ENCODE measurements at places on chromosomes 16 and 17.
A peak's percentile ranks its signal among the peaks of the same experiment; 100 is the strongest.

- no peak for DNase-seq
Observed at GRCh38 chr17:82301916-82302567, 15.4 kb downstream of the CD7 start.

DNA sequence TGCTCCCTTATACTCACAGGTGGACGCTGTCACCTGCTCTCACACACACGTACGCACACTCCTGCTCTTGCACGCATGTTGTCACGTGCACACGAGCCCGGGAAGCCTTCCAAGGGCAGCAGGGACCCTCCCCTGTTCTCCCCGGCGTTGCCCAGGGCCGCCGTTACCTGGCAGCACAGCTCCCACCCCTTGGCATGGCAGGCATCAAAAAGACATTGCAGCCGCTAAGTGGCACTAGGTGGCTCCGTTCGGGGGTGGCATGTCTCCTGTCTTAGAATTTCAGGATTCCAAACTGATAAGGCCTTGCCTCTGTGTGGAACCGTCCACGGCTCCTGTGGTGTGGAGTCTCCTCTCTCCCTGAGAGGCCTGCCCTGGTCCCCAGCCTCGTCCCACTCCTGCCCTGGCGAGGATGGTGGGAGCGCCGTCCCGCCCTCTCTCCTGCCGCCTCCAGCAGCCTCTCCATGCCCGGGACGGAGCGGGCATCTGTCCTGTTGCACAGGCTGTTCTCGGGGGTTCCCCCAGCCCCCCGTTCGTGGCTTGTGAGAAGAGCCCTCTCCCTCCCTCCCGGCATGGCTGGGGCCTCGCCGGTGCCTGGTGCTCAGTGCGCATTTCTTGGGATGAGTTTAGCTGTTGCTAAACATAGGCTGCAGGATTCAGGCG lies 126.7 kb upstream of the GSE1 start:
- DNase-seq, result no peak

- DNase-seq, result no peak
Observed at GRCh38 chr16:20803192-20803560, 3.1 kb downstream of the ERI2 start.

DNA sequence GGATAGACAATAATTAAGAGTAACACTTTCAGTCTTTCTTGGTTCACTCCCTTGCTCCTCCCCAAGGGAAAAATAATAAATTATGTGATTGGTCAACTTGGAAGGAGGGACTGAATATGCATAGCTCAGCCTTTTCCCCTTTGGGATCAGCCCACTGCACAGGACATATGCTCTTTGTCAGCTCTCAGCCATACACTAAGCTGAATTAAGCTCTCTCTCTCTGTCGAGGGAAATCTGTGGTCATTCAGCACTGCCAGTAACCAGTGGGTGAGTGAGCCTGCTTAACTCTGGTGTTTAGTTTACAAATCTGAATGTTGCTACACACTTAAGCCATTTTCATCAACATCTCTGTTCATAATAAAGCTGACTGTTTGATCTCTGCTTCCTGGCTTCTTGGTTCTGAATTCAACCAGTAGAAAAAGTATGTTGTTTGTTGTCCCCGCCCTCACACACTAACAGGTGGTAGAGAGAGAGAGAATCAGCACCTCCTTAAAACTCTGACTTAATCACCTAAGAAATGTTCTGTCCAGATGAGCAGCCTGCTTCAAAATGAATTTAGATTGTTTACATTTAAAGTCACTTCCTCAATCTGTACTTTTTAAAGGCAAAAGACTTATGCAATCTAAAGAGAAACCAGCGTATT lies 102.3 kb upstream of the C17orf78 start:
- peak; percentile 6 for DNase-seq

DNA sequence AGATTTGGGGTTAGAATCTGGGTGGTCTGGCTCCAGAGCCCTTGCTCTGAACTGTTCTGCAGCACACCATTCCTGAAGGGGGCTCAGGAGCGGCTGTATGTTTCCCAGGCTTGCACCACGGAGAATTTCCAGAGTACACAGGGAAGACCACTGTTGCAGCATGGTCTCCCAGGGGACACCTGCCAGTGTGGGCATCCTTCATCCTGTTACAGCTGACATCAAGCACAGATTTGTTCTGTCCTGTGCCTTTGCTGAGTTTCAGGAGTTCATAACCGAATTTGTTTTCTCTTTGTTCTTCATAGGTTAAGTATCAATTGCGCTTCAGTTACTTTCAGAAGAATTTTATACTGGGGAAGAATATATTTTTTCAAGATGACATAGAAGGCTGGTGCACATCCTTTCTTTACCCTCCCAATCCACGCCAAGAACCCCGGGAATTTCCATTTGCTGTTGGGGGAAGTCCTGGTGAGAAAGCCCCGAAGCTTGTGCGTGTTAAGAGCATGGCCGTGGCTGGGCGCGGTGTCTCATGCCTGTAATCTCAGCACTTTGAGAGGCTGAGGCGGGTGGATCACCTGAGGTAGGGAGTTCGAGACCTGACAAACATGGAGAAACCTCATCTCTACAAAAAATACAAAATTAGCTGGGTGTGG lies 26.3 kb upstream of the ABCA3 start:
- DNase-seq, result no peak

GRCh38 chr17:9021992-9022572 lies 772 bp downstream of the NTN1 start:
- peak; percentile 14 for DNase-seq

DNA sequence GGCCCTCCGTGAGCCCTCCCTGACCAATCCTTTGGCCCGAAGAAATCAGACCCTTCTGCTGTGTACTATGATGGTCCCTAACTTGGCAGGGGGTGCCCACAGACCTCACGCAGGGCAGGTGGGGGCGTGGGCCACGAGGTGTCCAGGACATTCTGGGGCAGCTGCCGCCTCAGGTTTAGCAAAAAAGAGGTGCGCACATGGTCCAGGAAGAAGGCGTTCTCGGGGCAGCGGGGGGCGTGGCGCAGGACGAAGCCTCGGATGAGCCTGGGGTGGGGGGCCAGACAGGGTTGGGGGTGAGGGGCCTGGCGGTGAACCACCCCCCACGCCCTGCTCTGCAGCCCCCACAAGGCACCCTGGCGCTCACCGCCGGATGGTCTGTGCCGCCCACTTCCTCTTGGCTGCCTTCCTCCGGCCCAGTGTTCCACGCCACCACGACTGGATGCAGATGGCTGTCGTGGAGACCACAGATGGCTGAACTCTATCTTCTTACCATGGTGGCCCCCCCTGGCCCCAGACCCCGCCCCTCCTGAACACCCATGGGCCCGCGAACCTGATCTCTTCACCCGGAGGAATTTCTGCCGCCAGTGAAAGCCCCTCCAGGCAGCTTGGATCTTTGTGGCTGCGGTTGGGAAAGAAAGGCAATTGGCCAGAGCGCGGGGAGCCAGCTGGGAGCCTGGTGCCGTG lies 14.2 kb upstream of the CRK start:
- DNase-seq, result no peak

DNA sequence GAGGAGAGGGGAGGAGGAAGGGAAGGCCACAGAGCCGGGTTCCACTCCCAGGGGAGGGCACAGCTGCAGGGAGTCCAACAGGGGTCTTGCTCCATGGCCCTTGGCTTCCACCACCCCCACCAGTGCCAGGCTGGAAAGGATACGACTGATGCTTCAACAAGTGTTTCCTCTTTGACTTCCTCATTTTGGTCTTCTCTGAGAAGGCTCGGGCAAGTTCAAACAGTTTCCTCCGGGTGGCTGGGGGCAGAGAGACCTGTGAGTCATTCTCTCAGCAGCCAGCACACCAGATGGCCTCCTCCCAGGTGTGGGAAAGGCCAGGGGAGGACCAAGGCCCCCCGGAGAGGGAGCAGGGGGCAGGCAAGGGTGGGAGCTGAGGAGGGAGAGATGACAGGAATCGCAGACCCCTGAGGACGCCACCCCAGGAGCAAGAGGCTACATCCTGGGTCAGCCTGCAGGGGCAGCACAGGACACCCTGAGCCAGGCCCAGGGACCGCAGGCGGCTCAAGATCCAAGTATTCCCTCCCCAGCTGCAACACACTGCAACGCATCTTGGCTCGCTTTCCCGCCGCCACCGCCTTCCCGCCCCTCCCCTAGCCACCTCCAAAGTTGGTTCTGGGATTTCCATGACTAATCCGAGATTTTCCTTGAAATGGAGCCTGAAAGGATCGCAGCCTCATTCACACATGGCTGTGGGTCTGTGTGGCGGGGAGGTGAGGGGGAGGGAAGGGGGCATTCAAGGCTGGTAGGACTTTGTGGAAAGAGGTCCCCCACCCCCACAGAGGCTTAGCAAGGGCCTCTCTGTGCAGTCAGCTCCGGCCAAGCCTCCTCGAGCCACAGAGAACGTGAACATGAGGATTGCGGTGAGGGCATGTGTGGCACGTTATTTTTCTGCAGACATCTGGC lies 18.4 kb upstream of the MRPS23 start:
- peak; percentile 94 for DNase-seq

DNA sequence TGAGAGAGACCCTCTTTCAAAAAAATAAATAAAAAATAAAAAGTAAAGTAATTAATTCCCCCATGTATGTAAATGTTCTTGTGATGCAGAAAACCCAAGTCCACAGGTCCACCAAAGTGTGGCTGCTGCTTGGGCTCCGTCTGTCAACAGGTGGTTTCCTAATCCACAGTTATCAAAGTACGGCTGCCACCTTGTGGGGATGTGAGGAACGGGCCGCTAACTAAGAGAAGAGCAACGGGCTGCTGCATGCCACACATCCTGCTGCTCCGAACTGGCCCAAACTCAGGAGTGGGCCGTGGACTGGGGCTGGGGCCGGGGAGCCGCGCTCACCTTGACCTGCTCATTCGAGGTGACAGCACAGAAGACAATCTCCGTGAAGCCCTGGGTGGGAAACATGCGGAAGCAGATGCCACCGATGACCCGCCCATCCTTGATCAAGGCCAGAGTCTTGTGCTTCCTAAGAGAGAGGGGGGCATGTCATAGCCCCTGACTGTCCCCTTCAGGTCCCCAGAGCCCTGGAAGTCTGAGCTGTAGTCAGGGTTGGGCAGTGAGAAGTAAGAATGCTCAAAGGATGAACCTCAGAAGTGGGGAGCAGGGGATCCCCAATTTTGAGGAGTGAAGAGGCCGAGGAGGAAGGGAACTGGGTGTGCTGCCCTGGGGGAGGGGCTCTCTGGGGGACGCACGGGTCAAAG lies 4.3 kb downstream of the KAT2A start:
- peak; percentile 84 for DNase-seq

DNA sequence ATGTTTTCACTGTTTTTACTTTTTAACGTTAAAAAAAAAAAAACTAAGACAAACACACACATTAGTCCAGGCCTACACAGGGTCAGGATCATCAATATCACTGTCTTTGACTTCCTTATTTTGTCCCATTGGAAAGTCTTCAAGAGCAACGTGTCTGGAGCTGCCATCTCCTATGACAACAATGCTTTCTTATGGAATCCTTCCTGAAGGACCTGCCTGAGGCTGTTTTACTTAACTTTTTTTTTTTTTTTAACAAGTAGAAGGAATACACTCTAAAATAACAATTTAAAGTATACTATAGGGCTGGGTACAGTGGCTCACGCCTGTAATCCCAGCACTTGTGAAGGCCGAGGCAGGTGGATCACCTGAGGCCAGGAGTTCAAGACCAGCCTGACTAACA lies 71.8 kb upstream of the BCAR1 start:
- DNase-seq, result peak; percentile 2

DNA sequence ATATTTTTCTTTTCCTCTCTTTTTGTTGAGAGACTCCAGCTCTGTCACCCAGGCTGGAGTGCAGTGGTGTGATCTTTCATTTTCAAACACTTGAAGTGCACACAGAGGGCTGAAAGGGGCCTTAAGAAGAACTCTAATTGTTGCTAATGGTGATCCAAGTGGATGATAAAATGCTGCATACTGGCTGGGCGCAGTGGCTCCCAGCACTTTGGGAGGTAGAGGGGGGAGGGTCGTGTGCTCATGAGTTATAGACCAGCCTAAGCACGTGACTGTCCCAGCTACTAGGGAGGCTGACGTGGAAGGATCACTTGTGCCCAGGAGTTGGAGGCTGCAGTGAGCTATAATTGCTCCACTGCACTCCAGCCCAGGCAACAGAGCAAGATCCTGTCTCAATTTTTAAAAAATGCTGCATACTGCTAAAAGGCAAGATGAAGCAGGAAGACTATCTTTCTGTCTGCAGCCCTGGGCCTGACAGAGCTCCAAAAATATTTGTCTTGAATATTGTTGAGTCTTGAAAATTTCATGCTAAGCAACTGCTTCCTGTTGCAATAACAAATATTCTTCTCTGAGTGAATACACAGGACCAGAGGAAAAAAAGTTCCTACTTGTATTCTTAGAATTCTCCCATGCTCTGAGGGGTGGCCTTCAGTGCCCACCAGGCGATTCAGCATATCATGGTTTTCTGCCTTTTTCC lies 63.7 kb upstream of the AKTIP start:
- no peak for DNase-seq

GRCh38 chr17:77962348-77962747 lies 3.8 kb downstream of the TNRC6C start:
- DNase-seq, result no peak

- no peak for DNase-seq
Observed at GRCh38 chr16:50338371-50339231, 30.2 kb downstream of the BRD7 start.

GRCh38 chr17:34368946-34369500 lies 6.0 kb upstream of the CCL1 start:
- no peak for DNase-seq

DNA sequence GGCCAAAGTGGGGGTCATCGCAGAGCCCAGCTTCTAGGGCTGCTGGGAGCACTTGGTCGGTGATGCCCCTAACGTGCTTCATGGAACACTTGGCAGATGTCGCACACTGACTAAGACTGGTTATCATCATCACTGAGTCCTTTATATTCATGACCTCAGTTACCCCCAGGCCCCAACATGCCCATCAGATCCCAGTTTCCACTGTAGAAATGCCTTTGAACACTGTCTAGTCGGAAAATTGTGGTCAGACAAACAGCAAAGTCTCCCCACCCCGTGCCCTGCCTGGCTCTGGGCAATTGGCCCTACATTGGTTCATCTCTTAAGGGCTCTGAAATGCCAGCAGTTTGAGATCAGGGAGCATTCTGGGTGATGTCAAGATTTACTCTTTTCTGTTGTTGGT lies 51.3 kb downstream of the NKD1 start:
- no peak for DNase-seq

GRCh38 chr17:76240461-76241203 lies at the start of gene RNF157:
RNF157 (minus strand) TSS chr17:76240493; CDS start chr17:76240240, 253 bp downstream.
- DNase-seq, result peak; percentile 75

DNA sequence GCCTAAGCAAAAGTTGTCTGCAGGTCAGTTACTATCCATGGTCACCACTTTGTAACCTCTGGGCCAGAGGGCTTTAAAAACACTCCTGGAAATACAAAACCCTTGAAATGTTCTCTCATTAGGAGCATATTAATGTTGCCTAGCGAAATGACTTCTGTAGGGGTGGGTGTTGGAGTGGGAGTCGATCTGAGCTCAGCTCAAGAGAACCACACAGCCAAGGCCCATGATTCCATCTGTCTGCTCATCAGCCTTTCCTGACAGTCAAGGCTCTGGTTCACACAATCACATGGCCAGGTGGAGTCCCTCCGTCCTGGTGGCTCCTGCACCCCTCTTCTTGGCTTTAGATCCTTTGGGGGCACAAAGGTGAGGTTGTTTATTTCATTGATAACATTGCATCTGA lies 26.7 kb downstream of the RCVRN start:
- no peak for DNase-seq

- DNase-seq, result peak; percentile 64
Observed at GRCh38 chr17:63523253-63523855, at the start of gene KCNH6. KCNH6 (plus strand) TSS chr17:63523358; CDS start chr17:63523414, 56 bp downstream.

GRCh38 chr17:76036497-76037261 lies 9.6 kb upstream of the EVPL start:
- DNase-seq, result no peak

GRCh38 chr16:2148714-2149629 lies 547 bp downstream of the RAB26 start:
- DNase-seq, result peak; percentile 68

GRCh38 chr17:45131616-45132319 lies 547 bp downstream of the PLCD3 start:
- DNase-seq, result peak; percentile 79

GRCh38 chr16:84579936-84580335 lies 37.9 kb downstream of the COTL1 start:
- DNase-seq, result no peak
